H54 (cell line): ENCODE measurements at places on chromosomes 4 and X.

DNA sequence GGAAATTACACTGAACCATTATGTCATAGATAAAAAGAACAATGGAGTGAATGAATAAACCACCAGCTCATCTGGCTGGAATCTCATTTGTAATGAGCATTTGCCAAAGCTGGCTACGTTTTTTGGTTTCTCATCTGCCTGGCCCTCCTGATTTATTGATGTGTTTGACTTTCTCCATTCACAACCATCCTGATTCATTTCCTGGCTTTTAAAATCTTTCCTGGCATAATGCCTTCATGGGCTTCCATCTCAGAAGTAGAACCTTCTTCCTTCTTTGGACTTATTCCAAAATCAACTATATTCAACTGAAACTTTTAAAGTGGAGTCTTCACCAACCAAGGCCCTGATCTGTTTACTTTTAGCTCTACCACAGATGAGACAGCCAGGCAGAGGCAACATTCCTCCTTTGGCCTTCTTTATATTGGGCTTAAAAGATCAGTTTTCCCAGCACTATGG is 36.0 kb upstream of the ARSJ start:
- DNase-seq = peak; percentile 17

GRCh38 chr4:8117278-8117682 is 41.3 kb downstream of the ABLIM2 start:
- peak; percentile 40 for DNase-seq

DNA sequence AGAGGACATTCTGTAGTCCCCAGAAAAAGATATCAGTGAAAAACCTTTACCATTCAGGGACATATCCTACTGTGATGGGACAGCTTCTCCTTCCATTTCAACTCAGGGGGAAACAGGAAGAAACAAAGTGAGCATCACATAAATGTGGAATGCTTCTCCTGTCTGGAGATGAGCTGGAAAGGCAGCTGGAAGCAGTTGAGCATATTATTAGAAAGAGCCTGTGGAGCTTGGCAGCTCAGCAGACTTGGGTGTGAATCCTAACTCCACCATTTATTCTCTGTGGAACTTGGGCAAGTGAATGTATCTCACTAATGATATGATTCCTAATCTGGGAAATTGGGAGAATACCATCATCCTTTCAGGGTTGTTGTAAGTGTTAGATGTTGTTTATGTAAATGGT is 232.1 kb upstream of the F9 start:
- no peak for DNase-seq

DNA sequence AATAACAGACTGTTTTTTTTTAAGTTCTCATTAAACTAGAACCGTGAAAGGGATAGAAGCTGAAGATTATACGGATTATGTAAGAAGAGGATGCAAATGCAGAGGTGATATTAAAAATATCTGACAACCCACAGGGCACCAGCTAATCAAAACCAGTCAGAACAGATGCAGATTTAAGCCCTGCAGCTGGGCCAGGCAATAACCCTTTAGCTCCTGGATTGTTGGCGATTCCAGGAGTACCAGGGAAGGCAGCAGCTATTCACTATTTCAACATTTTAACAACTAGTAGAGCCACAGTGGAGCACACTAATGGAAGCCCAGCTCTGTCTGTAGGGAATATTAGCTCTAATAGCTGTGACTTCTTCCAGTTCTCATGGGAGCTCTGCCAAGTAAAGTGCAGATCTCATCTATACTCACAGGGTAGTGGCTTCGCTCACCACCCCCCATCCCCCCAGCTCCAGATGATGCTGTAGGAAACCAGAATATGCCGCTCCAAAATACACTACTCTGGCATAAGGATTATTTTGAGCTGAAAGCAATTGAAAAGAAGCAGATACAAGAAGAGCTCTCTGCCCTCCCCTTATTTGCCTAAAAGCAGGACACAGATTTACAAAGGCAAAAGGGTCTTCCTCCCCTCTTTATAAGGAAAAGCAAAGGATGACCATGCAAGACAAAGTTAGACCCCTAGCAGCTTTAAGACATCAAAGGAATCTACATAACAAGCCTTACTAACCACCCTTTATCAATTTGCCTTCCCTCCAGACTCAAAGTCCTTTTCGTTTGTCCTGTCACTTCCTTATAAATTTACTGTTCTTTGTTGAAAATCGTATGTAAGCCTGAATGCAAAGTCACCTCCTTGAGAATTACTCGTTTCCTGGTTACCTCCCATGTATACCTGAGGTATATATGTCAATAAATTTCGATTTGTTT is 13.7 kb downstream of the SCD5 start:
- DNase-seq = no peak

DNA sequence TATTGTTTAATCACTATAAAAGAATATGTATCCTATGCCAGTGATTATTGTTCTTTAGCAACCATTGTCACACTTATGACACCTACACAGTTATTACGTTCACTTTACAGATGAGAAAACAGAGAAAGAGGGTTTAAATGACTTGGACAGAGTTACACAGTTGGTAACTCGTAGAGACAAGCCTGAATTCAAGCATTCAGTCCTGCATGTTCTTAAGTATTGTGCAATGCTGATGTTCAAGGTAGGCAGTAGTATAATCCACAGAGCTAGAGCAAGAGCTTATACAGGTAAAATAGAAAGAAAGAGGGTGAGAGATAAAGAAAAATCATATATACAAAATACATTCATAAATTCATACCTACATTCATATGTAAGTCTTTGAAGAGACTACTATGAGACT is 249.8 kb upstream of the ANXA10 start:
- DNase-seq = no peak

DNA sequence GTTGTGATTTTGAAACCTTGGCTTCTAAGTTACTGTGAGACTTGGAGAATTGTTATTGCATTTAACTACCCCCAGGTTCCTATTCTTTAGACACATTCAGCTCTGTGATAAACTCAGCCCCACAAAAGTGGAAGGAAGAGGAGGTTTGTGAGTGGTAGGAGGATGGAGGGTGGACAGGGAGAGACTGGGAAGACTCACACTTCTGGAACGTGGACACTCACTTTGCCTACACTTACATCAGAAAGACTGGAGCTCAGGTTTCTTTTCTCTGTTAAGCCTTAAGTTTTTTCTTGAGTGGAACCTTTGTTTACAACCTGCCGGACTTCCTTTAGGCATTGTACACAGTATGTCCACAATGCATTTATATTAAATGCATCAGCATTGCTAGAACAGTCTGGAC is 99.0 kb downstream of the AREG start:
- no peak for DNase-seq

DNA sequence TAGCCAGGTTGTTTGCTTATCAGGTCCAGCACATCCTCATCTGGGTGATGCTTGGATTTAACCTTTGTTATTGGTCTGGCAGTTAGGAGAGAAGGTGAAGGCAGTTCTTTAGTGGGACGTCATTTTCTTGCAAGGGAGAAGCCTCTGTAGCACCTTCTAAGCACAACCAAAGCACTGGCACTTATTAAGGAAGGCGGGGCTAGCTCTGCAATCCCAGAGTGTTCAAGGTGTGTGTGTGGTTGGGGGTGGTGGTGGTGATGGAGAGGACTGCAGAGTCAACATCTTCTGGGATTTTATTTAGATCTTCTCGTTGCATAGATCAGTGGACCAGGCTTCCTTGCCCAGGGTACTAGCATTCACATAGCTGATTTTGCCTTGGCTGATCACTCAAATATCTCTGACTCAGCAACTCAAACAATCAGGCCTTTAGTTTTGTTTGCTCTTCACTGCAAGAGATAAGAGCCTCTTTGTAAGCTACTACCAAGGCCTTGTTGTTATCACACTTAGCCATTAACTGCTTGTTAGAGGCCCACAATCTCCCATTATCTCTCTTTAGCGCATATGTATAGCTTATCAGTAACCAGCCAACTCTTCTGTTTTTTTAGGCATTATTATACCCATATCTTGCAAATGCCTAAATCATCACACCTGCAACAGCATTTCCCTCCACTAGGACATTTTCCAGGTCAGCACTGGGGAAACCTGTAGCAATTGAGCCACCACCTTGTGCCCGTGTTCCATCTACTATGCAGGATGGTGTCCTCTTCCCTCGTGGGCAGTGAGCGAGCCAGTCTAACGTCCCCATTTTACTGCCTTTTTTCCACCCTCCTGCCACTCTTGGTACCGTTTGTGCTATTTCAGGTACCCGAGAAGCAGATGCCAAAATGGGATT is 36.5 kb upstream of the LINC00632 start:
- no peak for DNase-seq

GRCh38 chrX:46611658-46612362 is 38.2 kb downstream of the CHST7 start:
- no peak for DNase-seq

- no peak for DNase-seq
Observed at GRCh38 chr4:178316211-178316610, 874.0 kb upstream of the AGA start.

GRCh38 chrX:39859991-39860861 is 237.5 kb downstream of the BCOR start:
- no peak for DNase-seq

DNA sequence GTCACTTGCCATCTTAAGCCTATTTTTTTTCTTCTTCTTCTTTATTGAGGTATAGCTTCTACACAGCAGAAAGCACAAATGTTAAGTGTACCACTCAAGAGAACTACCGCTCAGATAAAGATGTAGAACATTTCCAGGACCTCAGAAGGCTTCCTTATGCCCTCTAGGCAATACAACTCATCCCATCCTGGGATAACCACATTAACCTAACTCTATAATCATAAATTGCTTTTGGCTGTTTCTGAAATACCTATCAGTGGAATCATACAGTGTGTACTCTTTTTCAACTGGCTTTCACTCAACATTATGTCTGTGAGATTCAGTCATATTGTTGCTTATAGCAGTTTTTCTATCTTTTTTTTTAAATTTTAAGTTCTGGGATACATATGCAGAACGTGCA is 51.7 kb downstream of the ARFIP1 start:
- no peak for DNase-seq

- no peak for DNase-seq
Observed at GRCh38 chr4:42360256-42360669, 37.0 kb upstream of the SHISA3 start.

DNA sequence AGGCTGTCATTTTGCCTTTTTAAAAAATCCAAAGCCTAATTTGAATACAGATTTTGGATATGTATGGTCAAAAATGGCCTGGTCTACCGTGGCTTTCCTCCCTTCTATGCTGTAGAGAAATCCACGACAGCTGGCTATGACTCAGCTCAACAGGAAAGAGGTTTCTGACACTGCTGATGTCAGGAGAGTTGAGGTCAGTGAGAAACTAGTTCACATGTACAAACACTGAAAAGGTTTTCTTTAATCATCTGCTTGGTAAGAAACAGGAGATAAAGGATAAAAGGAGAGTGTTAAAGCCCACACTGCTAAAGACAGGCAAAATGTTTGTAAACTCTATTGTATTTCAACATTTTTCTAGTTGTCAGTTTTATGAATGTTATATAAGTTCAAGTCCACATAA is 113.9 kb downstream of the NYX start:
- DNase-seq = peak; percentile 1

DNA sequence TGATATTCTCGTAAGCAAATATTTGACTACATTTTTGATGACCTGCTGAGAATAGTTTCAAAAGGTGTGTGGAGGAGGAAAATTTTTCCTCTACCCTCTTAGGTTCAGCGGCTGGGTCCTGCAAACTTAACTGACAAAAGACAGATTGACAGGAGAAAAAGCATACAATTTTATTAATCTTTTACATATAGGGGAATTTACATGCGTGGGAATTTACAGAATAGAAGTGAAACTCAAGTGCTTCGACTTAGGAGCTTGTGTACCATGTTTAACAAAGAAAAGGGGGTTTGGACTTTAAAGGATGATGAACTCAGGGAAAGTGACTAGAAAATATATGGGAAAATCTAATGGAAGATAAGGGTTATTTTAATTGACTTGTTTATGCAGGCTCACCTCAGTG is 2.5 kb downstream of the HERC6 start:
- no peak for DNase-seq

- no peak for DNase-seq
Observed at GRCh38 chr4:2850966-2851798, 7.5 kb downstream of the ADD1 start.

GRCh38 chrX:69153060-69153730 is 12.1 kb downstream of the PJA1 start:
- DNase-seq = no peak

DNA sequence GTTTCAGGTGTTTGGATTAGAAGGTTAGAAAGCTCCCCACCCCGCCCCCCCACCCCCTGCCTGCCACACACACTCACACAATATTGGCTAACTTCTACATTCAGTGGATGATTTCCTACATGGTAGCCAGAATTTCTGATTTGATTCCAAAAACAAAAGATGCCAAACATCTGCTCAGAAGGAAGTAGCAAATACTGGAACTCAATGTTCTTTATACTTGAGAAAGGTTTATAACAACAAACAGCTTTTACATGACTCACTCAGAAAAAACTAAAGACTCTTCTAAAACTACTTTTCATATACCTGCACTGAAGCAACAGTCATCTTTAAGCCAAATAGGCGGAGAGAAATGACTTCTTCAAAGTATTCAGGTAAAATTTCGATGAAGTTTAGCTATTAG is 750.5 kb upstream of the POU3F4 start:
- no peak for DNase-seq

- DNase-seq = no peak
Observed at GRCh38 chr4:122636697-122637096, 15.8 kb upstream of the IL21 start.

DNA sequence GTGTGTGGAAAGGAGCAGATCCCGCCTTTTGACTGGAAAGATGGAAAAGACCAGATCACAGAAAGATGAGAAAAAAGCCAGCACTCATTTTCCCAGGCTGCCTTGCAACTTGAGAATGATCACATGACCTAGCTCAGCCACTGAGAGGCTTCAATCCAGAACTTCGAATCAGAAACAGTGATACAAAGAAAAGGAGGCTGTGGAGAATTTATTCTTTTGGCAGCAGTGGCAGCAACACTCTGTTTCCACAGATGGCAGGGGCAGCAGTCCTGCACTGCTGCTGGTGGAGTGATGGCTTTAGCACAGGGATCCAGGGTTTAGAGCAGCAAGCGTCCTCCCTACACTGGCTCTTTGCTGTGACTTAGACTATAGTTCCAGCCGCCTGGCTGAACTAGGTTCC is 77.8 kb upstream of the SH3RF1 start:
- DNase-seq = no peak

GRCh38 chr4:98610926-98611676 is 47.3 kb downstream of the TSPAN5 start:
- no peak for DNase-seq

- DNase-seq = peak; percentile 3
Observed at GRCh38 chr4:65007841-65008439, 598.7 kb upstream of the TECRL start.
